ENCODE measurements at places on chromosomes 1 and 21.

- DNase-seq, result no peak
Observed at GRCh38 chr1:232542633-232543593, 87.0 kb downstream of the SIPA1L2 start.

GRCh38 chr1:28273216-28273860 lies 14.0 kb downstream of the SESN2 start:
- no peak for DNase-seq

DNA sequence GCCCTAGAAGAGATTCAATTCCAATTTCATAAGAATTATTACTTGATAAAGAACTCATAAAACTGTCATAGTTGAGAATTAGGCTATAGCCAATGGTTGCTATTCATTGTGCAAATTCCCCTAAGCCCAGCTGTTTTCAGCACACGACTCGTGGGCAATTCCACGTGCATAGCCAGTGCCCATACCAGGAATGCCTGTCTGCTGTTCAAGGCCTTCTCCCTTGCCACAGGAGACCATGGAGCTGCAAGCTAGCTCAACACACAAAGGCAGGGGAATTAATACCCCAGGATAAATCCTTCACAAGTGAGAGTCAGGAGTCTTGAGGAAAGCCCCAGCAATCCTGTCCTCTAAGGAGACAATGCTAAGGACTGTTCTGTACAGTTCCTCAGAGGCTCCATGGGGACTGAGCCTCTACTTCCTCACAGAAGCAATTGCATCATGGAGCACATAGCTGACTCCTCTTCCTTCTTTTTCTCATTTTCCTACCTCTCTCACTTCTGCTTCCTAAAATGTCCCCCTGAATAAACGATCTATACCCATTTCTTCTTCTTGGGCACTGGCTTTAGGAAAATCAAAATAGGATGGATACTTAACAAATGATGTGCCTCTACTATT lies 19.1 kb upstream of the CHRM3 start:
- no peak for DNase-seq

- DNase-seq, result no peak
Observed at GRCh38 chr1:94658221-94658620, 116.7 kb upstream of the F3 start.

- DNase-seq, result no peak
Observed at GRCh38 chr1:179003512-179004066, 22.1 kb upstream of the FAM20B start.

DNA sequence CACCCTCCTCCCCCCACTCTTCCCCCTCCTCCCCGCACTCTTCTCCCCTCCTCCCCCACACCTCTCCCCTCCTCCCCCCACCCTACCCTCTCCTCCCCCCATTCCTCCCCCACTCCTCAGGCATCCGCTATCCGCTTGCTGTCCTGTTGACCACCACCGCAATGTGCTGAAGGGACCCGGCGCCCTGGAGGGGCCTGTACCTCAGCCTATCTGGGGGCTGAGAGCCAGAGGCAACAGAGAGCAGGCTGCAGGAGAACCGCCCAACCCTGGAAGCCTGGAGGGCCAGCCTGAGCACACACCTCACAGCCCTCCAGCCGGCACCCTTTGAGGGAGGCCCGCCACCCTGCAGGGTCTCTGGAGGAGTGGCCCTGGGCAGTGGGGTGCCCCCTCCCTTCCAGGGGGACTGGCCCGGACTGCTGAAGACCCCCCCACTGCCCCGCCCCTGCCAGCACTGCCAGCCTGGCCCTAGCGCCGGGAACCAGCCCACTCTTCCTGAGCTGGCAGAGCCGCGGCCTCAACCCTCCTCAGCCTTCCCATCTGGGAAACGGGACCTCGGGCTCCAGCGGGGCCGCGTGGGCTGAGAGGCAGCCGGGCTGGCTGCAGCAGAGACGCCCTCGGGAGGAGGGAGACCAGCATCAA lies 1.2 kb downstream of the C1QTNF12 start:
- DNase-seq, result no peak

DNA sequence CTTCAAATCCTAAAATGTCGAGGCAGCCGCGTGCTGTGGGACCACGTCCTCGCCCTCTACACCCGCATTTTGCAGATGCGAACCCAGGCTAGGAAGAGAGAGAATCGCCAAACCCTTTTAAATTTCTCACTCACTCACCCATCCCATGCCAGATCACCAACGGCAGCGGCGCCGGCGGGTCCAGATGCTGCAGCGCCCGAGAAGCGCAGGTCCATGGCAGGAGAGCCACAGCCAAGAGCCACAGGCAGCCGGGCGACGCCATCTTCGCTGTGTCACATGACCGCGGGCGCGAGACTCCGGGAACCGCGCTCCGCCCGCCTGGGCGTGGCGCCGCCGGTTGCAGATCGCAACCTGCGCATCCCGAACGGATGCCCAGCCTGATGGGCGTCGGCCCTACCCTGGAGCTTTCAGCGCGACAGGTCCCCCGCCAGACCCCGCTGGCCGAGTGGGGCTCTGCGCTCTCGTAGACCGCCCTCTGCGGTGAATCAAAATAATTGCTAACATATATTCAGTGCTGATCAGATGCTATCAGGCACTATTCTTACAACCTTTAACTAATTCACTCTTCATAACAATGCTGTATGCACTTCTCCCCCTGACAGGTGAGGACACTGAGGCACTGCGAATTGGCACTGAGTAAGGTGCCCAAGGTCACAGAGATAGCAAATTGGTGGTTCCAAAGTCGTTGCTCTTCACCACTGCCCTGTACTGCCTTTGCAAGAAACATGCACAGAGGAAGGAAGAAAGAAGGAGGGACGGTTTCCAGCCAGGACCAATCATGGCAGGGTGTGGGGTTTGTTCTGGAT lies at the start of gene PPT1:
Gene PPT1 (minus strand): TSS at position 276 of the 806 bp plus-strand sequence. CDS start 14 bp downstream, at position 262.
- DNase-seq, result peak; percentile 80

DNA sequence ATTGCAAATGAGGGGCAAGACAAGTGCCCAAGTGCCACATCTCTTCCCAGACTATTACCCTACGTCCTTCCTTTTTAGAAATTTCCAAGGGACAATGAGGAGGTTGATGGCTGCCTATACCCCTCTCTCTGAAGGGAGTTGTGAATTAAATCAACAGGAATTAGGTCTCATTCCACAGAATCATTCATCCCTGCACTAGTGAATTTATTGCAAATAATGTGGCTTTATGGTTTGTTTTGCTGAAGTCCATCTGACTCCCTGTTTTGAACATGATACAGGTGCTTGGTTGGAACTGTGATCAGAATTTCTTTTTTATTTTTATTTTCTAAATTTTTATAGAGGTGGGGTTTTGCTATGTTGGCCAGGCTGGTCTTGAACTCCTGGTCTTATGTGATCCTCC lies 34.3 kb upstream of the THEM4 start:
- DNase-seq, result no peak

GRCh38 chr1:37323486-37324377 lies 150.6 kb upstream of the ZC3H12A start:
- no peak for DNase-seq

- no peak for DNase-seq
Observed at GRCh38 chr1:113813218-113813617, 942 bp upstream of the RSBN1 start.

All from activated naive CD4-positive, alpha-beta T cell treated with Interleukin-2 at 50 U/mL for 16 hours (primary cell).